ENCODE measurements at places on chromosomes 5 and 9. TPM values are rescaled to one million over a fixed set of nuclear protein-coding genes. Genes with fewer than 3 reads are reported as not detected.

GRCh38 chr9:134327671-134328231 lies 1.5 kb downstream of the RXRA start:
- H3K36me3 ChIP-seq, result no peaks in the 10 kb centered on the region
- DNase-seq, result no peak
- H3K27ac ChIP-seq, result peak overlapping the region; percentile 78
- no peaks in the 10 kb centered on the region for H3K27me3 ChIP-seq
- H3K4me1 ChIP-seq, result peaks cover 61% of the 10 kb centered on the region

DNA sequence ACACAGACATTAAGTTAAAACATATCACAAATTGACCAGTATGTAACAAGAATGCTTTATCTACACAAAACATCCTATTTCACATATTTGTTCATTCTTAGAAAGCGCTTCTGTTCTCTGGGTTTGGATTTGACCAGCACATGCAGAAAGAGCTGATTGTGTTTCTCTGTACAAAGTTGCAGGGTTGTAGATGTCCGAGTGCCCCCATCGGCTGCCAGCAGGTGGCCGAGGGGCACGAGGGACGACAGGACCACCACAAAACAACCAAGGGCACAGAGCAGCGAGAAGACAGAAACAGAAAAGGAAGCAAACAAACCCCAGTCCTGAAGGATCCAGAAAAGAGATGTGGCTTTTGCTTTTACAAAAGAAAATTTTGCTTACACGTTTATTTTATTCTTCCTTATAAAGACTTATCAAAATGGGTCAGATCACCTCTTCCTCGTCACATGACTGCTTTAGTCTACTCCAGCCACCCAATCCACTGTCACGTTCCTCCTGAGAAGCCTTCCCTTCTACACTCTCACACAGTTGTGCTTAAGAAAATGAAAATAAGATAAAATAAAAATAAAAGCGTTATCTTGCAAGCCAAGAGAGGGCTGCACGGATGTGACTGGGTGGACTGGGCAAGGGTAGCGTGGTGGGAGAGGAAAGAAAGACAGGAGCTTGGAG lies 9.5 kb downstream of the OTP start:
- H3K4me1 ChIP-seq, result peaks cover 14% of the 10 kb centered on the region
- H3K27ac ChIP-seq, result no peak overlapping the region
- no peak for DNase-seq
- no peak overlapping the region for H3K4me3 ChIP-seq
- H3K27me3 ChIP-seq, result no peaks in the 10 kb centered on the region

DNA sequence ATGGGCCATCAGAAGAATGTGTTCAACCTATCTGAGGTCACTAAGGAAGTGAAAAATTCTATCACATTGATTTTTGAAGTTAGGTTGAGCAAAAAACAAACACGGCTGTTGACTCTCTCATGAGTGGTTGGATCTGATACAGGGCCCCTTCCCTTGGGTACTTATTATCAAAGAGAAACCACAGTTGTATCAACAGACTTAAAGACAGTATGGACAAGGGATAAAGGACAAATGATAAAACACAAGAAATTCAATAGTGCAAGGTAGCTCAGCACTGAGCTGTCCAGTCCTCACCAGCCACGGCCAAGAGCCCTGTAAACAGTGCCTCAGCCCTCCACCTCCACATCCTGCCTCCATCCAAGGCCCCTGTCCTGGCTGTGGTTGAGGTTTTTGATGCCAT lies 86.9 kb downstream of the UBE2QL1 start:
- DNase-seq, result no peak
- H3K4me1 ChIP-seq, result no peaks in the 10 kb centered on the region
- H3K4me3 ChIP-seq, result no peak overlapping the region
- no peak overlapping the region for H3K27ac ChIP-seq
- peaks cover 42% of the 10 kb centered on the region for H3K27me3 ChIP-seq

GRCh38 chr5:176869501-176870109 lies 29.5 kb downstream of the HK3 start:
- H3K27ac ChIP-seq, result no peak overlapping the region
- H3K27me3 ChIP-seq, result no peaks in the 10 kb centered on the region
- no peaks in the 10 kb centered on the region for H3K4me1 ChIP-seq
- no peak overlapping the region for H3K4me3 ChIP-seq
- no peaks in the 10 kb centered on the region for H3K36me3 ChIP-seq

DNA sequence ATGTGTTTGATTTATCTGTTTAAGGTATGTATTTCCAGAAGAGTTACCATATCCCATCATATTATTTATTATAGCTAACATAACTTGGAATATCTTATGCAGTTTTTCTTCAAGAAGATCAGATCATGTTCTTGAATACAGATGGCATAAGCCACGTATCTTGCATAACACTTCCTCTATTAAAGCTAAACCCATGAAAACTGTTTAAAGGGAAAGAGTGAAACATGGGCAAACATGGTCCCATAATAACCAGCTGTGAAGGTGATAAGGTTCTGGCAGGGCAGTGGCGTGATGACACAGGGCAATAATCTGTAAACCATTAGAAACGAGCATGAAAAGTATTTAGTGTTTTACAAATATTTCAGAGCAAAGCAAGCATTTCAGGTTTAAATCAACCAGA lies 34.2 kb downstream of the EFNA5 start:
- no peaks in the 10 kb centered on the region for H3K36me3 ChIP-seq
- H3K4me3 ChIP-seq, result no peak overlapping the region
- DNase-seq, result no peak
- H3K27ac ChIP-seq, result no peak overlapping the region
- no peaks in the 10 kb centered on the region for H3K4me1 ChIP-seq

DNA sequence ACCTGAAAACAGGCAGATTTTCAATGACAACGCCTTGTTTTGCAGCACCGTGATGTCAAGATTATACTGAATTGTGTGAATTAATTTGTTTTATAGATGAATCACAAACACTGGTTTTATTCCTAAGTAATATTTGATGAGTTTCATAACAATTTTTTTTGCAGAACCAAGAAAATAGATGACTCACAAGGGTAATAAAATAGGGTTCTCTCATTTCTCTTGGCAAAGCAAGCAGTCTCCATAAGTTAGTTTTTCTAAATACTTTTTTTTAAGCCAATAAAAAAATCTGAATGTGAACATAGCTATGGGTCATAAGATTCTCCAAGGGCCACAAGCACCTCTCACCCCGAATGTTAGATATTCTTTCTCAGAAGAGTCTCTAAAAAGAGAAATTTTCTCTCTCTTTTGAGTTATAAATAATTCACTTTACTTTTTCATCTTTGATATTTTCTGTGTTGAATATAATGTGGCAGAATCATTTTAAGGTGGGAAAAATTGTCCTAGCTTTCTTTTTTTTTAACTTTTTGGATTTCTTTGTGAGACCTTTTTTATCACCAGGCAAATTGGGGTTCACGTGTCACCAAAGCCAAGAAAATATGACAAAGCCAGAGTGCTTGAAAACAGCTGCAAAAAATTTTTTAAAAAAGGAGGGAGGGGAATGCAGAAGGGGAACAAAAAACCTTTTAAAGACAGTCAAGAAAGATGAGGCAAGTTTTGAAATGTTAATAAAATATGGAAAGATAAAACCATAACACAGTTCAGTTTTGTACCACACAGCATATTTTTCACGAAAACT lies 174.6 kb upstream of the DAPK1 start:
- no peak overlapping the region for H3K4me3 ChIP-seq
- H3K36me3 ChIP-seq, result no peaks in the 10 kb centered on the region
- H3K27ac ChIP-seq, result no peak overlapping the region
- peaks cover 5% of the 10 kb centered on the region for H3K27me3 ChIP-seq
- H3K4me1 ChIP-seq, result no peaks in the 10 kb centered on the region

- no peaks in the 10 kb centered on the region for H3K27me3 ChIP-seq
- no peak overlapping the region for H3K4me3 ChIP-seq
These were observed 141.6 kb downstream of the BOD1 start for GRCh38 chr5:173474881-173475287.

DNA sequence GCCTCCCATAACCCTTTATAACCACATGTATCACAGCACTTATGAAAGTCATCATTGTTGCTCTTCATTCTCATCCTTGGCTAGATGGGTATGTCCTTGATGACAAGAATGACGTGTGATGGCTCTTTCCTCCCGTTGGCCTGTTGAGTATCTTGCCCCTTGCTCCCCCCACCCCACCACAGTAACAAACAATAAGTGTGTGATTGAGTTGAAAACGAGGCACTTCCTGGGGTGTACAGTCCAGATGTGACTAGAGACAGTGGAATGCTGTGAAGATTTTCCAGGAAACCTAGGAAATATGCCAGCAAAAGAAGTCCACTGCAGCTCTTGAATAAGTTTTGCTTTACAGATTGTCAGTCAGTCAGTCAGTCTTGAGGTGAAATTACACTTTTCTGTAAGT lies 262.5 kb downstream of the ELAVL2 start:
- H3K4me1 ChIP-seq, result no peaks in the 10 kb centered on the region
- no peak overlapping the region for H3K27ac ChIP-seq
- no peak for DNase-seq
- no peaks in the 10 kb centered on the region for H3K27me3 ChIP-seq

GRCh38 chr5:37806016-37806415 lies 33.8 kb downstream of the GDNF start:
- no peaks in the 10 kb centered on the region for H3K4me1 ChIP-seq
- DNase-seq, result no peak
- H3K27me3 ChIP-seq, result no peaks in the 10 kb centered on the region
- no peak overlapping the region for H3K27ac ChIP-seq
- no peak overlapping the region for H3K4me3 ChIP-seq

DNA sequence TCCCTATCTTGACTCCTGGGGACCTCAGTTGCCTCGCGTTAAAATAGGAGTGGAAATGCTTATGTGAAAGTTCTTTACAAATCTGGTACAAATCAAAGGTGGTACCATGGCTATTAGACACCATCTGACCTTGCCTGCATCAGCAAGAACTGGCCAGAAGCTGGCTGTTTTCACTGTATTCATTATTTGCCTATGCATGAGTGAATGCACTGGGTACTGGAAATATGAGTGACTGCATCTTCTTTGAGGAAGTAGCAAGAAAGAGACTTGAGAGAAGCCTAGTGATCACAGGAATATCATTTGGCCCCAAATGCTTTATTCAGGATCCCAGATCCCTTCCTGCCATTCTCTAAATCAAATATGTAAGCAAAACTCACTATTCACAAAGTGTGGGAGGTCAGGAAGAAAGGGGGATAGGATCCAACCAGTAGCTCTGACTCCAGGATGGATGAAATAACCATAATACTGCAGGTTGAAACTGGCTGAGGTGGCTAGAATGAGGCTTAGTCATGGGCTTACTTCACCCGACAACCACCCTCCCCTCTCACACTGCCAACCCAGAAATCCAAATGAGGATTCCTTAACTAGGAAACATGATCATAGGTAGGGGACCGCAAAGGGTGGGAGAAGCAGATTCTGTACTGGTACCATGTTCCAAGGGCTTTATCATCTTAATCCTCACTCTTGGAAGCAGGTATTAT lies 56.7 kb downstream of the FAM114A2 start:
- H3K4me1 ChIP-seq, result no peaks in the 10 kb centered on the region
- H3K36me3 ChIP-seq, result no peaks in the 10 kb centered on the region

GRCh38 chr5:112401924-112402323 lies 17.2 kb downstream of the EPB41L4A start:
- H3K27ac ChIP-seq, result no peak overlapping the region
- H3K36me3 ChIP-seq, result no peaks in the 10 kb centered on the region
- no peak overlapping the region for H3K4me3 ChIP-seq

DNA sequence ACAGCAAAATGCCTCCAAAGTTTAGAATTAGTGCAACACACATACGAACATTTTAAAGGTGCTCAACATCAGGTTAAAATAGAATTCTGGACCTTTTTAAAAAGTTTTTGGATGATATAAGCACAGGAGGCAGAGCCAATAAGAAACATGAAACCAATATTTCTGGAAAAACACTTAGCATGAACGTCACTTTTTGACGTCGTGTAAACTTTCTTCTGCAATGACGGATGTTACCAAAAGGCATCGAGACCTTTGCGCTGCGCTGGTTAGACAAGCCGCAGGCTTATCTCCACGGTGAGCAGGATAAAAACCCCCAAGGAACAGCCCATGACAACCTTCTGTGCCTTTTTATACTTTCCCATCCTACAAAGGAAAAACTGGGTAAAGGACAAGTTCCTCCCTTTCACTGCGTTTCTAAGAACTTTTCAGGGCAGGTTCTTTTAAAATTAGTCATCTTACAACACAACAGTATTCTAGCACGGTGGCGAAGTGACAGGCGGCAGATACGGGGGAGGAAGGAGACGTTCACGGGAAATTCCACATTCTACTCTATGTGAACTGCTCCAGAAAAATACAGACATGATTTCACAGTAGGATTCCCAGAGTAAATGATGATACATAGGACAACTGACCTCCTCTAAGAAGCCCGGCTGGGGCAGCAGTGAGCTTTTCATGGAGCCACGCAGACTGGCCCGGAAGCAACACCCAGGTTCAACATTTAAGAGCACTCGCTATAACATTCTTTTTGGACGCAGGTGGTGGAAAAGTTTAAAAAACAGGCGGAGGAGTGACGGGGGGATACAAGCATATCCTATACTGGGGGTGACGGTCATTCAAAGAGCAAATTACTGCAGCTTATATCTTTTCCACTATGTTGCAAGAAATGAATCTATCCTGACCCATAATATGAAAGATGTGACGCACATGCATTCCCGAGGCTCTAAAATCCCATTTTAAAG lies 52.4 kb downstream of the USP20 start:
- peaks cover 31% of the 10 kb centered on the region for H3K4me1 ChIP-seq
- H3K4me3 ChIP-seq, result no peak overlapping the region
- H3K27ac ChIP-seq, result no peak overlapping the region
- no peaks in the 10 kb centered on the region for H3K27me3 ChIP-seq

GRCh38 chr5:168603746-168604145 lies 24.6 kb upstream of the PANK3 start:
- H3K4me3 ChIP-seq, result no peak overlapping the region
- H3K36me3 ChIP-seq, result no peaks in the 10 kb centered on the region
- H3K27ac ChIP-seq, result no peak overlapping the region
- DNase-seq, result no peak

DNA sequence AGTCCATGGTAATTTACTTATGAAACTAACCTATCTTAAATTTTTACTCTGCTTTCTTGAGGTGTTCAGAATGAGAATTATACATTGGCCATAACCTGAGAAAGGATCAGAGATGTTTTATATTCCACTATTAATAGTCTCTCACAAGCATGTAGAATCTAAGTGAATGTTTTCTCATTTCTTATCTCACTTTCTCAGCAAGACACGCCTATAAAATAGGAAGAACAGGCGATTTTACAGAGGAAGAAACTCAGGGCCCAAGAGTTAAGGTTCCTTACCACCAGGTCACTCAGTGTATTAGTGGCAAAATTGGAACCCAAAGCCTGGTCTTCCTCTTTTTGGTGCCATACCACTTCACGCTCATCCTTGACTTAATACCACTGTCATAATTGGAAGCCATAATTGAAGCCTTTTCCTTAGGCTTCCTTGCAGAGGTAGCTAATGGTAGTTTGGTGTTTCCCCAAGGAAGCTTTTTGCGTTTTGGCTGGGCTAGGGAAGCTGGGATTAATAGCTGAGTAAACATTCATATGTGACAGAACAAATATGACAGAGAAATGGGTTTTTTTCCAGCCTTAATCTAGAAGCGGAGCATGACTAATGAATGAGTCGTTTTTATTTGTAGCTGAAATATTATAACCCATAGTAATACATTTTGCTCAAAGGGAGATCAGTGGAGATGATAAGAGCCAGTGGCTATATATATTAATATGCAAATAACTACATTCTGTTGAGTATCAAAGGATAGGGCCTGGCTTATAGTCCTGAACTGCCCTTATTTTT lies 16.9 kb downstream of the HMGXB3 start:
- DNase-seq, result no peak
- H3K4me1 ChIP-seq, result peaks cover 26% of the 10 kb centered on the region
- H3K27ac ChIP-seq, result peak overlapping the region; percentile 33
- H3K4me3 ChIP-seq, result no peak overlapping the region

GRCh38 chr9:18544456-18544855 lies 70.5 kb downstream of the ADAMTSL1 start:
- H3K4me3 ChIP-seq, result no peak overlapping the region
- no peaks in the 10 kb centered on the region for H3K27me3 ChIP-seq
- no peak overlapping the region for H3K27ac ChIP-seq

Gene NR4A3
- total RNA-seq, result 0.86 TPM

Gene IFNA13
- total RNA-seq, result not detected

Gene PCDHGB5
- total RNA-seq, result 0.15 TPM

Gene MPDZ
- total RNA-seq, result 0.12 TPM
